ENCODE measurements at places on chromosomes 3 and 15.

- DNase-seq = no peak
Observed at GRCh38 chr15:82898961-82899360, 53.6 kb downstream of the HOMER2 start.

DNA sequence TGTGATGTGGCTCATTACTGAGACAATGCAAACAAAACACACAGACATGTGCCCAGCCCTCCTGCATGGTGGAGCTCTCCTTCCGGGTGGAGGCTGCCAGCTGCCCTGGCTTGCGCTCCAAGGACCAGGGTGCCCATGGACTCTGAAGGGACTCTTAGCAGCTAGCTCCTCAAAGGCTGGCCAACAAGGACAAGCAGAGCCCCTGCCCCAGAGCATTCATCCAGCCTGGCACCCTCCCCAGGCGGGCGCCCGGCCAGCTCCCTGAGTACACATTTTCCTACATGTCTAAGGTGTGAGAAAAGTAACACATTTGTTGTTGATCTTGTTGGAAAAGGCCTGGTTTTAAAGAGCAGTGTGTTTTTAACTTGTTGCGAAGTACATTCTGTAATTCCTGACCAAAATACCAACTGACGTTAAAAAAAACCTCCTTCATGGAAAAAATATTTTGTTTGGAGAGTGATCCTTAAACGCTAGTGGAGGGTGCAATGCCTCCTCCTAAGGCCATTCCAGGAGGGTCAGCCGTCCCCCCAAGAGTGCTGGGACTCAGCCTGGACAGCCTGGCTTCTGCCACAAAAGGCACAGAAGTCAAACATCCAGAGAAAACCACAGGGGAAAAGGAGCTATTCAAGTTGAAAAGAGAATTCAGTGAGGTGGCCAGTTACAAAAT is 86.9 kb downstream of the KLF15 start:
- peak; percentile 79 for DNase-seq

GRCh38 chr3:188380722-188381121 is 226.8 kb downstream of the LPP start:
- DNase-seq = no peak

DNA sequence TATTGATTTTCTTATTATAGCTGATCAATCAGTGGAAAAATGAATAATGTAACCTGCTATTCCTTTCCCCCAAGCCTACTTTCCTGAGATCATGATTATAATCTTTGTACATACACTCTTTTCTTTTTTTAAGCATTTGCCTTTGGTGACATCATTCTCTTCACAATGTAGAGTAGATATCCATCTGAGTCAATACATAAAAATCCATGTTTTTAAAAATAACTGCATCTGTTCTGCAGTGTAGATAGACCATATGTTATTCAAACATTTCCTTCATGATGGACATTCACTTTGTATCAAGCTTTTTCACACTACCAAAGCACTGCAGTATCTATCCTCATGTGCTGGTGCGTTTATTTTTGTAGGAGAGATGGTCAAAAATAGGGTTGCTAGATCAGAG is 211.1 kb downstream of the PTPRG start:
- DNase-seq = no peak

GRCh38 chr3:52494445-52494844 is 693 bp upstream of the STAB1 start:
- no peak for DNase-seq

DNA sequence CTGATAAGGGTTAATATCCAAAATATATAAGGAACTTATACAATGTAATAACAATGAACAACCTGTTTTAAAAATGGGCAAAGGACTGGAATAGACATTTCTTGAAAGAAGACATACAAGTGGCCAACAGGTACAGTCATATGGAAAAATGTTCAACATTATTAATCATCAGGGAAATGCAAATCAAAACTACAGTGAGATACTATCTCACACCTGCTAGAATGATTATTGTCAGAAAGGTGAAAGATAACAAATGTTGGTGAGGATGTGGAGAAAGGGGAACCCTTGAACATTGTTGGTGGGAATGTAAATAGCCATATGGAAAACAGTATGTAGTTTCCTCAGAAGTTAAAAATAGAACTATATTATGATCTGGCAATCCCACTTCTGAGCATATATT is 20.4 kb downstream of the GOLM2 start:
- DNase-seq = no peak

Measured in globus pallidus (tissue), 1 donor.